ENCODE measurements at places on chromosomes 6 and 20.

DNA sequence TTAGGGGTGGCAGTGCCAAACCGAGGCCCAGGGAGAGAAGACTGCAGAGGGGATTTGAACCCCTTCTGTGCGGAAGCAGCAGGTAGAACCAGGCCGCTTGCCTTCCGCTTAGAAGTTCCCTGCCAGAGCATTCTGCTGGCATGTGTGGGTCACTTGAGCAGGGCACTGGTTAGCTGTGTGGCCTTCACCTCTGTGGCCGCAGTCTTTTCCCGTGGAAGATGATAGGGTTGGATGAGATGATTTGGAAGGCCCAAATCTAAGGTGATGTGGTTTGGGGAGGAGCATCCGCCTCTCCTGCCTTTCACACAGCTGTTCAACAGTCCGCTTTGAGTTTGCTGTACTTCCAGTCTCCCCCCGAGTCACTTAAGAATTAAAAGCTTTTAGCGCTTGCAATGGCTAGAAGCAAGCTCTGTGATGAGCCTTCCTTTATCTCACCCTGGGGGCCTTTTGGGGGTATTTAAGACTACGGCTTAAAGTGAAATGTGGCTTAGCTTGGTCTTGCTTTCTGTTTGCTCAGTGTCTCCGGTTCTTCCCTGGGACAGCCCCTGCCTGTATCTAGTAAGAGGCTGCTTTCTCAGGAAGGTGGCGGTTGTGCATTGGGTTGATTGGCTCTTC lies 743 bp downstream of the CMTR1 start:
- DNase-seq, result no peak

DNA sequence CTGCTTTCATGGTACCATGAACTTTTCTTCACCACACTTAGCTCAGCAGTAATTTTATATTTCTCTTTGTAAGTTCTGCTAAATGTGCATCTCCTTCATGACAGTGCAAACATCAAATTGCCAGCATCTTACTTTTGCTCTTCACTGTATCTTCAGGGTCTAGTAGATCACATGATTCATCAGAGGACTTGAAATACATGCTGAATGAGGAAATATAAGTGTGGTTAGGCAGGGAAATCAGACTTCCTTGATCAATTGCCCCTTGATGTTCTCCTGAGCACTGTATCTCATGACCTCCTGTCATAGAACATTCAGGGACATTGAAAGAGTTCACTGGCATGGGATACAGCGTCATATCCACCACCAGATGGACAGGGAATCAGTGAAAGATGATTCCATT lies 25.3 kb upstream of the POLR1H start:
- DNase-seq, result no peak

DNA sequence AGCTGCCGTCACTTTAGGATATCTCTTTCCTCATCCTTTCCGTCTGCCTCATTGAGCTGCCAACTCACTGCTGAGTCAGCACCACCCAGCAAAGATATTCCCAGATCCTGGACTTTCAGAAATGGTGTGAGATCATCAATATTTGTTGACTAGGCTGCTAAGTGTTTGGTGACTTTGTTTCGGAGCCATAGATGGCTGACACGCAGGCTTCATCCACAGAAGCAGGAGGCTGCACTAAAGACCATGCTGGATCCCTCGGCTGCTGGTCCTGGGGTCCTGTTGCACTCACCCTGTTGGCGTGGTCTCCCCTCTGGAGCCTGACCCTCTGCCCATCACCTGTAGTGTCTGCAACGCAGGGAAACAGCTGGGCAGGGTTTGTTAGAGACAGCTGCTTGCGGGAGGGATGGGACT lies 96.5 kb downstream of the ERMARD start:
- no peak for DNase-seq

DNA sequence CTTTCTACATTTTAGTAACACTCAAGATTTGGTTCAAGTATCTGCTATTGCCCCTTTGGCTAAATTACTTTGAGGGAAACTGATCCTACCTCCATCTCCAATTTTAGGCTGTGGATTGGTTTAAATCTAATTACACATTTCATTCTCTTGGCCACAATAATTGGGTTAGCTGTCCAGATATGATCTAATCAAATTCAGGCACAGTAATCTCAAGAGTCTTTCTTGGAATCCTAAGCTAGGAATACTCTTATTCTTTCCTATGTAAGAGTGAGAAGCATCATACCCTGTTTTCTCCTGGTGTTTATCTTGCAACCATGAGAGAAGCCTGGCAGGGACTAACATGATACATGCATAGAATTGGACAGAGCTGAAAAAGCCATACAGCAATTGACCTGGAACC lies 300.4 kb upstream of the MARCKS start:
- no peak for DNase-seq

GRCh38 chr6:157656437-157656997 lies 166.5 kb upstream of the SNX9 start:
- no peak for DNase-seq

GRCh38 chr6:48957781-48958180 lies 505.3 kb downstream of the MMUT start:
- DNase-seq, result no peak

- no peak for DNase-seq
Measured at GRCh38 chr6:89415185-89415584, 3.1 kb upstream of the RRAGD start.

- no peak for DNase-seq
Measured at GRCh38 chr20:35572838-35573237, 31.0 kb downstream of the ERGIC3 start.

- no peak for DNase-seq
Measured at GRCh38 chr6:130029163-130029562, 10.8 kb downstream of the L3MBTL3 start.

DNA sequence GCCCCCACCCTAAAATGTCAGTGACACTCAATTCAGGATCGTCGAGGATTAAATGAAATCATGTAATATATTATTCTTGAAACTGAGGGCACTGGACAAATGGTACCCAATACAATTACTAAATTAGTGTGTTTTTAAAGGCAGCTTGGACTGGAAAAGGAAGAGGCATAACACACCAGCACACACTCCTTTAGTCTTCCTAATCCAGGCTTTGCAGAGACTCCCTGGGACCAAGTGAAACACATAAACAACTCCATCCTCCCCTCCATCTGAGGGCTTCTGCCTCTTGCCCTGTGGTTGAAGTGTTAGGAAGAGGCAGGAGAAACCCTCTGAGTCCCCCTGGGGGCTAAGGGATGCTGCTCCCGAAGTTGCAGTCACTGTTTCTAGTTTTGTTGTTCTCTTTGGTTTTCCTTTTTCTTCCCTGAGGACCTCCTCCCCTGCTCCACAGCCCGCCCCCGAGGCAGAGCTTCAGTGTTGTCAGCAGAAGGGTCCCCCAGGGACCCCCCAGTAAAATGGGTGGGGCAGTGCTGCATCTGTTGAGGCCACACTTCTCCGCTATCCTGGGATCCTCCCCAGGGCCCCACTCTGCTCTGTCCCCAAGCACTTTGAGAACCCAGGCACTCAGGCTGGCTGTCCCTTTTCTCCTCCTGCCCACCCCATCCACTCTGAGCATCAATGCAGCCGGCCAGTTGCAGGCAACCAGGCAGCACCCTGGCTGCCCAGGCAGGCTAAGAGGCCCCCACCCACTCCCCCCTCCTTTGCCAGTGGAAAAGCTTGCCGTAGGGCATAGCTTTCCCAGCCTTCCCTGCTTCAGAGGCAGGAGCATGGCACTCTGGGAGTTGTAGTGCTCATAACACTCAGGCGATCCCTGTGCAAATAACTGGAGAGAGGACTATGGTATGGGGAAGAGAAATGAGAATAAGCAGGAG lies 5.9 kb downstream of the TMEM63B start:
- DNase-seq, result peak; percentile 64

GRCh38 chr6:7674291-7674690 lies 51.6 kb upstream of the BMP6 start:
- DNase-seq, result no peak

DNA sequence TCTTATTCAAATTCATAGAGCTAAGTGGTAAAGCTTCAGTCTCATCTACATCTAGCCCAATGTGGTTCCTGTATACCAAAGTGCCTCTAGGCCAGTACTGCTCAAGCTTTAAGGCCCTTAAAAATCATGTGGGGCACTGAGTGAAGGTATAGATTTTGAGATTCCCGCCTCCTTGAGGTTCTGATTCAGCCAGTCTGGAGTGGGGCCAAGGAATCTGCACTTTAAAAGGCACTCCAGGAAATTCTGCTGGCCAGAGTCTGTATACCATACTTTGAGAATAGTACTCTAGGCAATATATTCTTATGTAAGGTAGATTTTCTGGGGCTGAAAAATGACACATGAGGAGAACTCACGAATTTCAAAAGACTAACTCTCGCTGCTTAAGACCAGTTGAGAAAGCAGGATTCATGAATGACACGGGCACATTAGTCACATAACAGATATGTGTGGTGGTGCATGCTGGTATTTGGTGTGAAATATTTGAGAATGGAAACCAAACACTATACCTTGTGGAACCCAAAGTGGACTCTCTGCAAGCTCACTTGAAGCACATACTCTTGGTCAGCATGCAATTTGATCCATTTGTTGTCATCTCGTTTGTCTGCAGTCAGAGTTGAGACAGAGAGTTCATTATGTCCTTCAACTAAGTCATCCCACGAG lies 47.6 kb upstream of the SIM1 start:
- DNase-seq, result no peak

DNA sequence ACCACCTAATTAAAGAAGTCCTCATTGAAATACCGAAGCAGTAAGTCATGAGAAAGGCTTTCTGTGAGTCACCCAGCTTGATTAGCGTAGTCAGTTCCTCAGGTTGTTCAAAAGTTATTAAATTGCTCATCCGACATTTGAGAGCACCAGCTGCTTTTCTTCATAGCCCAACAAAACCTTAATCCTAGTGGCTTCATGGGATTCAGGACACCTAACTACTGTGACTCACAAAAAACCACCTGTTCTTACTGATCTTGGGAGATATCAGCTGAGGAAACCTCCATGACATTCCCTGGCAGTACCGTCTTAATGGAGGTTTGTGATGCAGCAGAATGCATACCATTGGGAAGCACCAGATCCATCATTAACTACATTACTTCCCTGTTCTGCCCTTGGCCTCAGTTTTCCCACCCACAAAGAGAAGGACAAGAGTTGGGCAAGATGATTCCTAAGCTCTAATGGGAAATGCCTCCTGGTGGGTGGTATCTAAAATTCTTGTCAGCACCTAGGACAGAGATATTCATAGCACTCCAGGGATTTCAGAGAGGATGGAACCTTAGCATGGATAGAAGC lies 103.8 kb downstream of the KHDC1L start:
- DNase-seq, result no peak

GRCh38 chr6:144690666-144691065 lies 405.5 kb downstream of the UTRN start:
- no peak for DNase-seq

GRCh38 chr20:45347936-45348778 lies at the start of gene SDC4:
TSS of gene SDC4 (minus strand) at chr20:45348424. CDS start at chr20:45348384, 40 bp downstream.
- DNase-seq, result no peak
